Suprapubic skin (tissue), 4 donors: ENCODE measurements at places on chromosomes 5 and 9. TPM values are rescaled to one million over a fixed set of nuclear protein-coding genes. Genes with fewer than 3 reads are reported as not detected.

Gene CACFD1
- total RNA-seq = 10.3 TPM

Gene CER1
- total RNA-seq = not detected

Gene SLC45A2
- total RNA-seq = 1.2 TPM

Gene TMC1
- total RNA-seq = not detected

Gene RNF183
- total RNA-seq = not detected

Gene TMEM161B
- total RNA-seq = 22.1 TPM

Gene TLR4
- 4.6 TPM for total RNA-seq

Gene INSYN2B
- 0.53 TPM for total RNA-seq

Gene SHISAL2B
- not detected for total RNA-seq

Gene ACTBL2
- total RNA-seq = not detected
